Natural killer cell (primary cell): ENCODE measurements at places on chromosomes 7 and 10. TPM values are rescaled to one million over a fixed set of nuclear protein-coding genes. Genes with fewer than 3 reads are reported as not detected.

Gene CRYGN
- not detected for total RNA-seq

Gene VAX1
- total RNA-seq: not detected

Gene HIF1AN
- 66.4 TPM for total RNA-seq

Gene NCAPG2
- total RNA-seq: 14.1 TPM

Gene ASZ1
- not detected for total RNA-seq

Gene SPDYE6
- not detected for total RNA-seq

Gene TSPAN15
- 2.1 TPM for total RNA-seq

Gene RP9
- total RNA-seq: 19.1 TPM

Gene CLRN3
- total RNA-seq: not detected

Gene DPP6
- not detected for total RNA-seq

Gene CYP3A7
- total RNA-seq: not detected

Gene SPDYE3
- not detected for total RNA-seq

Gene PALD1
- not detected for total RNA-seq

Gene CSGALNACT2
- 49.9 TPM for total RNA-seq

Gene ZNF365
- 8.0 TPM for total RNA-seq

Gene ACBD5
- total RNA-seq: 38.2 TPM

Gene LDB3
- 0.12 TPM for total RNA-seq

Gene OR2A12
- not detected for total RNA-seq

Gene ZNF239
- total RNA-seq: 1.4 TPM

Gene HOXA9
- total RNA-seq: 0.39 TPM

Gene PNLIPRP1
- not detected for total RNA-seq

Gene ZNF212
- total RNA-seq: 23.7 TPM

Gene BMPER
- 0.32 TPM for total RNA-seq

Gene LIPF
- total RNA-seq: not detected

Gene TLX1
- not detected for total RNA-seq

Gene ZKSCAN5
- total RNA-seq: 7.4 TPM
